Cortex of kidney (tissue), 1 donor: ENCODE measurements at places on chromosomes 13 and 19.

GRCh38 chr19:40974633-40975037, 16.4 kb upstream of the CYP2B6 start:
- no peak for DNase-seq

DNA sequence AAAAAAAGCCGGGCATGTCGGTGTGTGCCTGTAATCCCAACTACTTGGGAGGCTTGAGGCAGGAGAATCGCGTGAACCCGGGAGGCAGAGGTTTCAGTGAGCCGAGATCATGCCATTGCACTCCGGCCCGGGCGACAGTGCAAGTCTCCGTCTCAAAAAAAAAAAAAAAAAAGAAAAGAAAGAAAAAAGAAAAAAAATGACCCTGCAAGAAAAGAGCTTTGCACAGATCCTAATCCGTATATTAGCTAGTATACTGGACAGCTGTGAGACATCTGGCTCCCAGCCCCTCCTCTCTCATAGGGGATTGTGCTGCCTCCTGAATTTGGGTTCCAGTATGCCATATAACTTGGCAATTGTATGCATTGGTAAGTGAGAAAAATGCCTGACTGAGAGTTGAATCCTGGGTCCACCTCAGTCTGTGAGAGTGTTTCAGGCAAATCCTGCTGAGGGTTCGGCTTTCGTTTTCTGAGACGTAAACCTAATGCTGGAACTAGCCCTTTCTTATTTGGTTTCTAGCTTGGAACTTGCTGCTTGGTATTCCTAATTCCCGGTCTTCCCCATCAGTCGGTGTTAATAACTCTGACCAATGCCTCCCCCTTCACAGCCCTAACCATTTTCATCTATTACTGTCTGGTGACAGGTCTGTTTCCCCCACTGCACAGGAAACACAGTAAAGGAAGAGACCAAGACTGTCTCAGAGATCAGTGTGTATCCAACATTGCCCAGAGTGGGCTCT, 1.3 kb upstream of the AKT2 start:
- no peak for DNase-seq

DNA sequence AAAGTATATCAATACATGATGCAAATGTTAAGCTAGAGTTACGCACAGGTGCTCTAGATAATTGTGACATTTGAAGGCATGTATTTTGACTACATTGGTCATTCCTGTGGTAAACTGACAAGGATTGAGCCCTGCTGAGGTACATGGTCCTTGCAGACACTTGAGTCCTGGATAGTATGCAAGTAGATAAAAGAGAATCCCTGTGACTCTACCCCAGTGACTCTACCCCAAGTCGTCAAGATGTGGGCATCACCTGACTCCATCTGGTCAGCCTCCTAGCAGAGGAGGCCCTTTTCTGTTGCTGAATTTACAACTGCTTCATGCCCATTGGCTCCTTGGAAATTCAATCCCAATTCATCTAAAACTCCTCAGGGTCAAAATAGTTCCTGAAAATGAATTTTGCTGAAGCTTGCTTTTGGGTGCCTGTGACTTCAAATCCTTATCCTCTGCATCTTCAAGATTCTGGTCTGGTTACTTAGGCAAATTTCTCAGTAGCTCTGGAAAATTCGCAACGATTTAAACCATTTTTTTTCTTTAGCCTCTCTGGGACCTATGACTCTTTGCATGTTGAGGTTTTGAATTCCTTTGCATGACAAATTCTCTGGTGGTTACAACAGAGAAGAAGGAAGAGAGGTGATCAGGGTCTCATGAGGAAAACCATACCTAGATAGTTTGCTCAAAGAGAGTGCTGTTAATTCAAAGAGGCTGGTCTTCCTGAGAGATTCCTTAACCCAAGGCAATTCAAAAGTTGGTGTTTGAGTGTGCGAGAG, 422.1 kb downstream of the FGF9 start:
- no peak for DNase-seq

GRCh38 chr13:61812286-61812685, 396.6 kb upstream of the PCDH20 start:
- no peak for DNase-seq

- DNase-seq: no peak
Measured at GRCh38 chr13:68970532-68970931, 1137.1 kb upstream of the ATXN8OS start.

DNA sequence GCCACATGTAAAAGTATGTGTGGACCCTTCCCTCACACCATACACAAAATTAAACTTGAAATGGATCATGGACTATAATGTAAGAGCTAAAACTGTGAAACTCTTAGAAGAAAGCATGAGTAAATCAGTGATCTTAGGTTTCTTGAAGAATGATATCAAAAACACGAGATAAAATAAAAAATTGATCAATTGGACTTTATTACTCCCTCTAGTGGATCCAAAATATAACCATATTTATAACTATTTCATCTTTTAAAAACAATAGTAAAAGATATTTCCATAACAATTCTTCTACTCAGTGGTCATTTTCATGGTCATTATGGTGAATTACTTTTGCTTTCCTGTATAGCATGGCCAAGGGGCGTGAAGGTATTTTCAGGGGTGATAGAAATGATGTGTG, 174.6 kb upstream of the LSM14A start:
- DNase-seq: no peak

DNA sequence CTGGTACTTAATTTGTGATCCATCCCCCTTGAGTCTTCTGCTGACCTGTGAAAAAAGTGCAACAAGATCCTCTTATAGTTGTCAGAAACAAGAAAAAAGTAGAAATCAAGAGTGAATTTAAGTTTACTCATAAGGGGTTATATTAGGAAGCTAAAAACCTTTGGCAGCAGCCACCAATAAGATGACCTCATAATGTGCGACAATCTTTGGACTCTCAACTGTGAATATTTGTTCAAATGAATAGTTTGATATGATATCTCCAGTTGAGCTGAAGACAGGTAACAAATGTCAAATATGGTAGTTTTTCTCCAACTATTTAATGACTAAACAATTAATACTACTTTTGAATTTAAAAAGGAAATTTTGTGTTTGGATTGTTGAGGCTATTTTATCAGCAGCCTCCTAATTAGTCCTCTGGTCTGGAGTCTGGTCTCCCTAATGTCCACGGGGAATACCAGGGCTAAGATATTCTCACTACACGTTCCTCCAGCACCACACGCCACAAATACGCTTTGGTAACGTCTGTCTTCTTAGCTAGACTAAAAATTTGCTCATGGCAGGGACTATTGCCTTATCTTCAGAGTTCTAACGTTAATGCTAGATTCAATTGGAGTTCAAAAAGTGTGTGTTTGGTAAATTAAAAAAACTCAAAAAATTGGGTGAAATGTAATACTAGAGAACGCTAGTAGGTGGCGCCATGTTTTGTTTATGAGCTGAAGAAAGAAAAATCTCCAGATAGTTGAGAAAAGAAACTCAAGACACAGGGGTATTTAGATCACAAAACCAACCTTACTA, 51.0 kb upstream of the PDX1 start:
- DNase-seq: no peak

DNA sequence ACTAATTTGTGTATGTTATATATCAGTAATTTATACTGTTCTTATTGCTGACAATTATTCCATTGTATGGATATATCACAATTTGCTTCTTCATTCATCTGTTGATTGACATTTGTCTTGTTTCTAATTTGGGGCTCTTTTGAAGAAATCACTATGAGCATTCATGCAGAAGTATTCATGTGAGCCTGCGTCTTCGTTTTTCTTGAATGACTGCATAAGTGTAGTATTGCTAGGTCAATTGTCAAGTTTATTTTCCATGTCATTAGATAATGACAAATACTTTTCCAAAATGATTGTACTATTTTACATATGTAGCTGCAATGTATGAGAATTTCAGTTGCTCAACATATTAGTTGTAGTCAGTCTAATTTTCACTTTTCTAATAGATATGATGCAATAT, 1796.9 kb downstream of the SLITRK5 start:
- no peak for DNase-seq

- DNase-seq: no peak
Measured at GRCh38 chr19:5697022-5697889, 7.2 kb downstream of the RPL36 start.

GRCh38 chr13:47594833-47595232, 406.2 kb downstream of the SUCLA2 start:
- DNase-seq: no peak

- no peak for DNase-seq
Measured at GRCh38 chr19:28726533-28727479, 486.1 kb downstream of the UQCRFS1 start.

DNA sequence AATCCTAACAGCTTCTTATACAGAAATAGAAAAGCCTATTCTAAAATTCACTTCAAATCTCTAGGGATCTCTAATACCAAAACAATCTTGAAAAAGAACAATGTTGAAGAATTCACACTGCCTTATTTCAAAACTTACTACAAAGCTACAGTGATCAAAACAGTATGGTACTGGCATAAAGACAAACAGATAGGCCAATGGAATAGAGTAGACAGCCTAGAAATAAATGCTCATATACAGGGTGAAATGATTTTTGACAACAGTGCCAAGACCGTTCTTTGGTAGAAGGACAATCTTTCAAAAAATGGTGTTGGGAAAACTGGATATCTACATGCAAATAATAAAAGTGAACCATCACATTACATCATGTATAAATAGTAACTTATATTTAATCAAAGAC, 11.8 kb upstream of the ZNF563 start:
- no peak for DNase-seq
